Pulmonary artery endothelial cell (primary cell): ENCODE measurements at places on chromosomes 6 and 20. TPM values are rescaled to one million over a fixed set of nuclear protein-coding genes. Genes with fewer than 3 reads are reported as not detected.

DNA sequence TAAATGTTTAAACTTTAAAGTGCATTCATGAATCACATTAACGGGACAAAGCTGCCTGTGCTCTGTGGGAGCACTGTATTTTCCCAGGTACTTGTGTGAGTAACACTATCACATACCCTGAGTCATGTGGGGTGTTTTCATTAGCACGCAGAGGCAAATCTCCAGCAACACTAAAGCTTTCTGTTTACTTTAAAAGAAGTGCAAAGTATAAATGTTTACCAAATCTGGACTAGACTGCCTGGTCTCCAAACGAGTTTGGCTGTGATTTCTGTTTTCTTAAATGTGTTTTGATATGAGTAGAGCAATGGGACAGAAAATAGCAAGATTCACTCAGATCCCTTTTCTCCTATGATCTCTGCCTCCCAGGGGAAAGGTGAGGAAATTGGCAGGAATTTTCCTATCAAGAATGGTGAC, 28.8 kb upstream of the RIPPLY2 start:
- DNase-seq: peak; percentile 32

DNA sequence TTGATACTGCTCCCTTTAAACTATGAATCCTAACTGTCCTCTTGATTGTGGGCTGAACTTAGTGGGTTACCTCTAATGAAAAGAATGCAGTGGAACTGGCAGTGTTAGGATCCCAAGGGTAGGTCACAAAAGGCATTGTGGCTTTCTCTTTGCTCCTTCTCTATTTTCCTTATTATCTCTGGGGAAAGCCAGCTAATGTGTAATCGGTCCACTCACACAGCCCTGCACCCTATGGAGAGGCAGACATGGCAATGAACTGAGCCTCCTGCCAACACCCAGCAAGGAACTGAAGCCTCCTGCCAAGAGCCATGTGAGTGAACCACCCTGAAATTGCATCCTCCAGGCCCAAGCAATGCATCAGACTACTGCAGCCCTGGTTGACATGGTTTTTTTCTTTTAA, 24.6 kb upstream of the ZNF133 start:
- DNase-seq: no peak

- no peak for DNase-seq
Measured at GRCh38 chr6:144248476-144249301, 36.4 kb upstream of the UTRN start.

DNA sequence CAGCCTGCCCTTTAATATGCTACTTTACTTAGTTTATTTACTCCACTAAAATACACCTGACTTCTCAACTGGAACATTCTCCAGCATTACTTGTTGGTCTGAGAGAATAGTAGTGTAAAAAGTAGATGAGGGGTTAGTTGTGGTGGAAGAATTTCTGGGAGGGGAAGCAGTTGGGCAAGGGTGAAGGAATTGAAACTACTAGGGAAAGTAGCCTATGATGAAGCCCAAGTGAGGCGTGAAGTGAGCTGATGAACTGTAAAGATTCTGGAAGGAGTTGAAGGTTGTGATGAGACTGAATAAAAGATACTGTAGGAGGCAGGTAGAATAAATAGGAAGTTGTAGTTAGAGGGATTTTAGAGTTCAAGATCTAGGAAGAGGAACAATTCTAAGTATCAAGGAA, 72.5 kb downstream of the ITCH start:
- no peak for DNase-seq

DNA sequence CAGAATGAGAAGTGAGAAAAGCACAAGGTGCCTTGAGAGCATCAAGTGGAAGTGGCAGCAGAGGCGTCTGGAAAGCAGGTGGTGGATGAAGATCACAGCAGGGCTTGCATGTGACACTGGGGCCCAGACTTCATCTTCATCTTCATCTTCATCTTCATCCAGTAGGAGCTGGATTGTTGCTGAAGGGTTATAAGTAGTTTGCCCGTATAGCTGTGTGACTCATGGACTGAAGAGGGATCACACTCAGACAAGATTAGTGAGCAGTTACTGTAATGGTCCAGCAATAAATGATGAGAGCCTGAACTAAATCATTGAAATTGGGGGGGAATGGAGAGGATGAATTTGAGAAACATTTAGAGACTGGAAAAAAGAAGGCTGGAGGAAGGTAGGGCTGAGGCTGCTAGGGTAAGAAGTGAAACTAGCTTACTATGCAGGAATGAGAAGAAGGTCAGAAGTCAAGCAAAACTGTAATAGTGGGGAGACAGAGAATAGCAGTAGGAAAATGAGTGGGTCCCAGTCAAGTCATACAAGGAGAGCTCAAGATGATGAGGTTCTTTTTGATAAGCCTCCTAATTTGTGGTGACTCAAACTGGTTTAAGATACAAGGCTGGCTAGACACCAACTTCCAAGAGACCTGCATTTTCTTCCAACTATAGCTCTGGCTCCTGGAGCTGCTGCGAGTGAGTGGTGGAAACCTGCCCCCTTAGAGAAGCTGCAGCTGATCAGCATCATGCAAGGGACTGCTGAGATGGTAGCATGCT, 92.3 kb upstream of the BEND6 start:
- DNase-seq: no peak

DNA sequence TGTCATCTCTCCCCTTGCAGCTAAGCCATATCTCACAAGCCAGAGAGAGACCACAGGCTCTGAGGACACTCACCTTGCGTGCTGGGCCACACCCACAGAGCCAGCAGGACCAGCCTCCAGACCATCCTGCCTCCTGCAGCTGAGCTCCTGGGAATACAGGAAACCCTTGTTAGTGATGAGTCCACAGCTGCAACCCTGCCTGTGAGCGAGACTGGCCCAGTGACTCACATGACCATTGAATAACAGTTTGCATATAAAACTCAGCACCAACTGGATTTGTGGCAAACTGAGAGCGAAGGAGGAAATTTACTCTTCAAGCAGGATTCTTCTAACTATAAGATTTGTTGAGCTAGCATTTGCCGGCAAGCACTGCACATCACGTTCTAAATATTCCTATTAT, 3.0 kb downstream of the THBS2 start:
- no peak for DNase-seq

DNA sequence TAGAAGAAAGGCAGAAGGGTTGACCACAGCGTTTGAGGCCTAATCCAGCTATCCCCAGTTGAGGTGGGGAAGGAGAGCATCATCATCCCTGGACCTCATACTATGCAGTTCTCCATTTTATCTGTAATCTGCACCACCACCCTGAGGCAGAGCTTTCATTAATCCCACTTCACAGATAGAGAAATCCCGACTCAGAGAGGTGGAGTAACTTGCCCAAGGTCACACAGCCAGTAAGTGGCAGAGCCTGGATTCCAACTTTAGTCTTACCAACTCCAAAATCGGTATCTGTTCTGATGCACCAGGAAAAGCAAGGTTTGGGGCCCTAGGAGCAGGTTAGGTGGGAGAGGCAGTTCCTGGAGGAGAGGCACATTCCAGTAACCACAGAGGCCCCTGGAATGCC, 6.7 kb downstream of the TMEM74B start:
- DNase-seq: no peak

- no peak for DNase-seq
Measured at GRCh38 chr6:32462609-32463008, 22.9 kb downstream of the HLA-DRA start.

GRCh38 chr20:16378122-16378521, 195.1 kb downstream of the KIF16B start:
- no peak for DNase-seq

GRCh38 chr6:137746264-137746663, 120.8 kb upstream of the TNFAIP3 start:
- DNase-seq: no peak

GRCh38 chr6:73679009-73679408, 17.0 kb upstream of the CD109 start:
- no peak for DNase-seq

DNA sequence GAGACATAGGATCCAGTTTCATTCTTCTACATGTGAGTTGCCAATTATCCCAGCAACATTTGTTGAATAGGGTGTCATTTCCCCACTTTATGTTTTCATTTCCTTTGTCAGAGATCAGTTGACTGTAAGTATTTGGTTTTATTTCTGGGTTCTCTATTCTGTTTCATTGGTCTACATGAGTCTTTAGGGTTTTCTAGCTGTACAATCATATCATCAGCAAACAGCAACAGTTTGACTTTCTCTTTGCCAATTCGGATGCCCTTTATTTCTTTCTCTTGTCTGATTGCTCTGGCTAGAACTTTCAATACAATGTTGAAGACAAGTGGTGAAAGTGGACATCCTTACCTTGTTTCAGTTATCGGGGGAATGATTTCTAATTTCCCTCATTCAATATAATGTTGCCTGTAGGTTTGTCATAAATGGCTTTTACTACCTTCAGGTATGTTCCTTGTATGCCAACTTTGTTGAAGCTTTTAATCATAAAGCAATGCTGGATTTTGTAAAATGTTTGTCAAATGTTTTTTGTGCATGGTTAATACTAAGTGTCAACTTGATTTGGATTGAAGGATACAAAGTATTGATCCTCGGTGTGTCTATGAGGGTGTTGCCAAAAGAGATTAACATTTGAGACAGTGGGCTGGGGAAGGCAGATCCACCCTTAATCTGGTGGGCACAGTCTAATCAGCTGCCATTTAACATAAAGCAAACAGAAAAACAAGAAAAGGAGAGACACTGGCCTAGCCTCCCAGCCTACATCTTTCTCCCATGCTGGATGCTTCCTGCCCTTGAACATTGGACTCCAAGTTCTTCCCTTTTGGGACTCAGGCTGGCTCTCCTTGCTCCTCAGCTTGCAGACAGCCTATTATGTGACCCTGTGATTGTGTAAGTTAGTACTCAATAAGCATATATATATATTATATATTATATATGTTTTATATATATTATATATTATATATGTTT, 23.3 kb downstream of the MICA start:
- no peak for DNase-seq

ADGB gene
- not detected in 2 replicates for total RNA-seq
